Hematopoietic multipotent progenitor cell treated with erythropoietin and hydrocortisone succinate and interleukin-3 and kit ligand, for 4 days (in vitro differentiated cells): ENCODE measurements at places on chromosomes 2 and 18.
A peak's percentile ranks its signal among the peaks of the same experiment; 100 is the strongest.

GRCh38 chr2:235170536-235171521 is 219.0 kb downstream of the SH3BP4 start:
- DNase-seq = no peak

GRCh38 chr2:234033174-234033573 is 17.3 kb upstream of the SPP2 start:
- DNase-seq = no peak

- no peak for DNase-seq
Measured at GRCh38 chr2:7070483-7070882, 153.3 kb downstream of the RNF144A start.

GRCh38 chr2:111702119-111702803 is 181.7 kb downstream of the ANAPC1 start:
- peak; percentile 89 for DNase-seq

- peak; percentile 36 for DNase-seq
Measured at GRCh38 chr2:85011747-85012146, 40.8 kb downstream of the KCMF1 start.

GRCh38 chr2:237355701-237356100 is 58.3 kb downstream of the COL6A3 start:
- no peak for DNase-seq

- DNase-seq = no peak
Measured at GRCh38 chr2:27507293-27507692, 10.7 kb downstream of the GCKR start.

DNA sequence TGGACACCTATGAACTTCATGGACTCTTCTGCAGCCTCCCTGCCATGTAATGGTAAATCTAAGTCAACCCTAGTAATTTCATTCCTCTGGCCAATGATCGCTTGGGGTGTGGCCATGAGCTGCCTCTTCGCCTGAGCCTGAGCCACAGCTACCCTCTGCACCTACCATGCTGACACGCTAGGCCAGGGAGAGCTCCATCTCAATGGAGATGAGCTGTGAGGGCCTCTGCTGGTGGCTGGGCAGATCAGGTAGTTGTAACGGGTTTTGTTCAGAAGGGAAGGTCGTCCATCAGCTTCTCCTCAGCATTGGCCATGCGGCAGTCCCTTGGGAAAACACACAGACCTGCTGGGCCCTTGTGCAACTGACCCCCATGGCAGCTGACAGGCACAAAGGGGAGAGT is 24.4 kb downstream of the MPHOSPH10 start:
- DNase-seq = peak; percentile 54
